ENCODE measurements at places on chromosomes 2 and 18.

DNA sequence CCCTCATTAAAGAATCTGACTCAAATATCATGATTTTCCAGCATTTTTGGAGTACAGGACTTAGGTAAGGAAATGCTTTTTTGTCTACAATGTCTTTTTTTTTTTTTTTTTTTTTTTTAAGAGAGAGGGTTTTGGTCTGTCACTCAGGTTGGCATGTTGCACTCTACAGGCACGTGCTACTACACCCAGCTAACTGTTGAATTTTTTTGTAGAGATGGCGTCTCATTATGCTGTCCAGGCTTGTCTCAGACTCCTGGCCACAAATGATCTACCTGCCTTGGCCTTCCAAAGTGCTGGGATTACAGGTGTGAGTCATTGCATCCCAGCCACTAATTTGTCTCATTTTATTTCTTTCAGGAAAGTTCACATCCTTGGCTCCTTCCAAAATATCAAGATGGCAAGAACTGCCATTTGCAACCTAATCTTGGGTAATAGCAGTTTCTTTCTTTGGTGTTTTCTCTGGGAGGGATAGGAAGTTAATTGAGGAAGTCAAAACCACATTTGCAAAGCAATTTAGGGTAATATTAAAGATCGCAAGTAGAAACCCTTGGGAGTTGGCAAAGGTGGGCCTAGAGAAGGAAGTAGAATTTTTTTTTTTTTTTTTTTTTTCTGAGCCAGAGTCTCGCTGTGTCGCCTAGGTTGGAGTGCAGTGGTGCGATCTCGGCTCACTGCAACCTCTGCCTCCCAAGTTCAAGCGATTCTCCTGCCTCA lies 15.5 kb downstream of the PNO1 start:
- no peak for DNase-seq

- DNase-seq, result no peak
These were observed 40.7 kb downstream of the PCARE start for GRCh38 chr2:29033656-29034055.

- no peak for DNase-seq
These were observed 130.1 kb downstream of the KCTD1 start for GRCh38 chr18:26418225-26418624.

- DNase-seq, result no peak
These were observed 151.9 kb downstream of the FHOD3 start for GRCh38 chr18:36449451-36449850.

GRCh38 chr2:110099038-110099425 lies 16.6 kb downstream of the MALL start:
- DNase-seq, result no peak

DNA sequence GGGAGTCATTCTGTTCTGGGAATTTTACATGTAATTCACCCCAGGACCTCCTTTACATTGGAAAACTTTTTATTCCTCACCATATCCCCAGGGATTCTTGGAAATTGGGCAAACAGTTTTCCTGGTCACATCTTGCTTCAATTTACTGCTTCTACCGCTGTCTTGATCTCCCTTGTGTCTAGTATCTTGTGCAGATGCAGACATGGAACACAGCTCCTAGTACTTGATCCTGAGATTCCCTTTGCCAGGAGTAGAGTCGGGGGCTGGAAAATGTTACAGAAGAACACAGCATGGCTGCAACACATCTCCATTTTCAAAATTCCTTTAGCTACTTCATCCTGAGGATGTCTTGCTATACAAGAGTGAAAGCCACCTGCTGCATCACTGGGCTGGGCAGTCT lies 472.8 kb downstream of the PLCL1 start:
- no peak for DNase-seq

GRCh38 chr2:196230061-196230854 lies 58.9 kb upstream of the STK17B start:
- DNase-seq, result no peak

GRCh38 chr2:144131042-144131441 lies 388.9 kb downstream of the ZEB2 start:
- no peak for DNase-seq

- DNase-seq, result no peak
These were observed 46.9 kb downstream of the SLC66A2 start for GRCh38 chr18:79904357-79905147.

- no peak for DNase-seq
These were observed 16.2 kb upstream of the MAPRE2 start for GRCh38 chr18:35024965-35025364.

GRCh38 chr2:40169856-40170255 lies 282.0 kb downstream of the SLC8A1 start:
- DNase-seq, result no peak

DNA sequence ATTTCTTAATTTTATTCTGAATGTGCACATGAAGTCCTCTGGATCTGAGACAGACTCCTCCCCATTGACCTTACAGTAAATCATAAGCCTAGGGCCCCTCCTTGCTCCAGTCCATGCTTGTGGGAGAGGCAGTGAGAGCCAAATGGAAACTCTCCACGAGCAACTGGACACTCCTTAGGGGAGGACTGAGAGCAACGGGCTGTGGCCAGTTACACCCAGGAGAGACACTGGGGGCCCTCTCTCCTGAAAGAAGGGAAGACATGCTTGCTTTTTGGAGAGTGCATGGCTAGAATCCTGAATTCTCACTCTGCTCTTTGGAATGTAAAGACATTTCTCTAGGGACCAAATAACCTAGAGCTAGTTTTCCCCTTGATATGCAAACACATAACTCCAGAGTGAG lies 49.0 kb upstream of the BIN1 start:
- DNase-seq, result no peak

- no peak for DNase-seq
These were observed 73.0 kb upstream of the TMEM17 start for GRCh38 chr2:62578803-62579640.

DNA sequence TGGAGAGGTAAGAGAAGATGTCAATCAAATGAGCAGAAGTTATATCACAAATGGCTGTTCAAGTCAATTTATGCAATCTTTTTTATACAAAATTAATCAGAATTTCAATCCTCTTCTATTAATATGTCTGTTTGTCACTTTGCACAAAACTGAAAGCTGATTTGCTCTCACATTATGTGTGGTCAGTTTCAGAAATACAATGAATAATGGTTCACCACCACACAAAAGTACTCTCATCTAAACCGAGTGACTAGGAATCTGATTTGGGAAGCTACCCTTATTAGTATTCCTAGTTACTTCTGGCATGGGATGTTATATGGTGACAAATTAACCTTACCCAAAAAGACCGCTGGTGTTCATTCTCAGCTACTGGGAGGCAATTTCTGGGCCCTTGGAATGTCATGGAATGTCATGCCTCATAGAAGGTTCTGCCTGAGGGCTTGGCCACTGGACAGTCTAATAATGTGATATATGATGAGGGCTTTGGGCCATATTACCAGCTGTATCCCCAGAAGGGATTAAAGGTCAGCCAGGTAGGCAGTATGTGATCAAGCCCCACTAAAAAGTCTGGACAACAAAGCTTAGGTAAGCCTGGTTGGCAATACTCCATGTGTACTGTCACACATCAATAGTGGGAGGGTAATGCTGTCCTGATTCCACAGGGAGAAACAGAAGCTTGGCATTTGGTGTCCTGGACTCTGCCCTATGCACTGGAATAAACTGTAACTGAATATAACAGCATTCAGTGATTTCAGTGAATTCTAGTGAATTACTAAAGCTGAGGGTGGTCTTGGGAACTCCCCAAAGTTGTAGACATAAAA lies 113.2 kb downstream of the PIGN start:
- no peak for DNase-seq

DNA sequence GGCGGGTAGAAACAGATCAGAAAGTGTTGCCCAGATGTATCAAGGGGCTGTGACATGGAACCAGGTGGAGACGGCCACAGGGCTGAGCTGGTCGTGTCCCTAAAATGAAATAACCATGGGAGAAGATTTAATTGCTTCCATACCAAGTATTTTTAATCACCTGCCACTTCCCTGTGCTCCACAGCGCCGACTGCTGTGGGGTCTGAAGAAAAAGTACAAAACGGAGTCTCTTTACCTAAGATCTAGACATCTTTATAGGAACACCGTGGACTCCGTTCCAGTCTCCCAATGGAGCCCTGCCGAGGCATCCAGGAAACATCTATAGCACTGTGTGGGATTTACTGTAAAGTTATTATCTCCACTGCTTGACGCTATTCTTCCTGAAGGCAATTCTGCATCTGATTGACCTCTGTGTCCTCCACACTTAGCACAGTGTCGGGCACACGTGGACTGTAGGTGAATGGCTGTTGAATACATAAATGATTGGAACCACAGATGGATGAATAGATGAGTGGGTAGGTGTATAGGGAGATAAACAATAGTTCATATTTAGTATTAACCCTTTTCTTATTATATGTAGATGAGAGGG lies 21.6 kb upstream of the GYPC start:
- DNase-seq, result no peak

- DNase-seq, result no peak
These were observed 29.2 kb upstream of the POMC start for GRCh38 chr2:25197336-25198208.

GRCh38 chr2:15938803-15939555 lies 1.4 kb upstream of the MYCN start:
- no peak for DNase-seq

- no peak for DNase-seq
These were observed 14.9 kb downstream of the IGFBP2 start for GRCh38 chr2:216648105-216648504.

- no peak for DNase-seq
These were observed 58.8 kb downstream of the RNF152 start for GRCh38 chr18:61833978-61834377.

GRCh38 chr2:49937432-49937831 lies 783.1 kb upstream of the FSHR start:
- no peak for DNase-seq

DNA sequence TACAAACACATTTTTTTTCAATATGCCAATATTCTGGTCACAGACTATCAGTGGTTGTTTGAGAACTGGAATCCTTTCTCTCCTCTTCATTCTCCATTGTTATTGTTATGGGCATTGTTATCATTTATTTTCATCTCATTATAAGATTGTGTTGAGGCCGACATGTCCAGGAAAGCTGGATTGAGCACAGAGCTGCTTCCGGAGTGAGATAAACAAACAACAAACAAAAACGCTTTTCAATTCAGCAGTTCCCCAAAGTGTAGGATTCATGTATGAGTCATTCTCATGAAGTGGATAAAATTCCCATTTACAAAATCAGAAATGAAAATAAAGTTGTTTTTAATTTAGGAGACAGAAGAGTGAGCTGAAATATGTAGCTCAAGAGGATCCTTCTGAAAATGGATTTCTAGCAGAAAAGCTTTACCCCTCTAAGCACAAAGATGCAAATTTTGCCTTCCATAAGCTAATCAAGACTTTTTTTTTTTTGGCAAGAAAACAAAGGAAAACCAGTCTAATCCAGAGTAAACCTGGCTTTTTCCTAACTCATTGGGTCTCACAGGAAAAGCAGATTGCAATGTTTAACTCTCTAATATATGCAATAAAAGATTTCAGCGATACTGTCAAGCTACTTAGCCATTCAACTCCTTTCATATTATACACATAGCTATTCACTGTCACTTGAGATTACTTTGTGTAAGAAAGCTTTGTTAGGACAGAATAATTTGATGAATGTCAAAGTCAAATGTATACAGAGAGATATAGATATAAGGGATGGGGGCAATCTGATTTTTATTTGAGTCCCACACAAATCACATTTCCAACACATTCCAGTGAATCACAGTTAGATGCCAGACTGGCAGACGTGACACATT lies 1441.7 kb upstream of the CELF4 start:
- no peak for DNase-seq

DNA sequence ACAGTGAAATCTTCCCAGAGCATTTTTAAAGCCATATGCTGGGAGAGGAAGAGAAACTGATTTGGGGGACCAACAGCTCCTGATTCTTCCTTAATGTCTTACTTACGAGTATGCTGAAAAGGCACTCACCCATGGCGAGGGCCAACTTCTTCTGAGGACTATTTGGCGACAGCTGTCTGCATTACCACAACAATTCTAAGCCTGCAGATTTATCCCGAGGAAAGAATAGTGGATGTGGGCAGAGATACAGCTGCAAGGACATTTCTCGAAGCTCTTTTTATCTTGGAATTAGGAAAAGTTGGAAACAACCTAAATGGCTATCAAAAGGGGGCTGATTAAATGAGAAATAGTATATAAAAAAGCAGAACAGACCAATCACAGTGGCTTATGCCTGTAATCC lies 40.3 kb upstream of the FHL2 start:
- no peak for DNase-seq

- DNase-seq, result no peak
These were observed 205.2 kb downstream of the PRKCE start for GRCh38 chr2:45856391-45857274.

GRCh38 chr2:238895891-238896600 lies 48.2 kb downstream of the TWIST2 start:
- DNase-seq, result no peak

DNA sequence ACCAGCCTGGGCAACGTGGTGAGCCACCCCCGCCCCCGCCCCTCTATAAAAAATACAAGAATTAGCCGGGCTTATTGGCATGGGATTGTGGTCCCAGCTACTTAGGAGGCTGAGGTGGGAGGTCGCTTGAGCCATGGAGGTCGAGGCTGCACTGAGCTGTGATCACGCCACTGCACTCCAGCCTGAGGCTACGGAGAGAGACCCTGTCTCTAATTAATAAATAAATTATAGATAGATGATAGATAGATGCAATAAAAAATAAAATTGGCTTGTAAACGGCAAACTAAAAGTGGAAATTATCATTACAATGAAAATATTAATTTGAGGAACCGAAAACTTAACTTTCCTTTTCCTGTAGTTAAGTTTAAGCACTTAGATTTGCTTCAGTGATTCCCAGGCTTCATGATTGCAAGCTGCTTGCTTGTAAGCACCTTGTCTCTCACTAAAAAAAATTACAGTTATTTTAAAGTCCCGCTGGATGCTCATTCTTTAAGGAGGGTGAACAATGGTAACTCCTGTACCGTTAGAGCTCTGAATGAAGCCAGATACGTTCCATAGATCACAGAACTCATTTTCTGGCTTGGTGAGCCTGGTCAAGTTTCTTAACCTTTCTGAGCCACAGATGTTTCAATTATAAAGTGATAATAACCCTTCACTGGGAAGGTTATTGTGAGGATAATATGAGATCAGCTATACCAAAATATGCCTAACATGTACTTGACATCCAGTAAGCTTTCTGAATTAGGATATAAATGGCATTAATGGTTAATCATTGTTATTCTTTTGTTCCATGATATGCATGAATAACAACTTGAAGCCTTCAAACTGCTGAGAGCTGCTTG lies 9.3 kb upstream of the NARS1 start:
- no peak for DNase-seq

DNA sequence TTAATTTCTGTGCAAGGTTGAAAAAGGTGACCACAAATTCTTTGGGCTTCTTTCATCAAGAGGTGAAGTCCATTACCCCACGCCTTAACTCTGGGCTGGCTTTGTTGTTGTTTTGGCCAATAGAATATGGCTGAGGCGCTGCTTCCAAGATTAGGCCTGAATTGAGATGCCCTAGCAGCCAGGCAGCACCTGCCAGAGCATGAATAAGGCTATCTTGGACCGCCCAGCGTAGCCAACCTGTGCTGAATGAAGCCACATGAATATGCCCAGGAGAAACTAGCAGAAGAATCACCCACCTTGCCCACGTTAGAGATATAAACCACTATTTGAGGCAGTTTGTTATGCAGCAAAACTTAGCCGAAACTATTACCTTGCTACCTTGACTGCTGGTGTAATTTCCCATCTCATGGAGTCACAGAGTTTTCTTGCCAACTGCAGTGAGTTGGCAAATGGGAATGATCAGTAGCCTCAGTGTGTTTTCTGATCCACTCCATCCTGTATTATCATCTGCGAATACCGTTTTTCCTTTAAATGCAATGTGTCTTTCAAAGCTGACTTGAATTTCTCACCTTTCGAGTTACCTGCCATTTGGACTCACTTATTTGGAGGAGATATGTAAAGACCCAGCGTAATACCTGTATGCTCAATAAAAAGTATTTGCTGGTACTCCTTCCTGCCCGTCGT lies 679 bp downstream of the TSGA10 start:
- DNase-seq, result no peak
